Left lung (tissue), 14 donors: ENCODE measurements at places on chromosomes 16 and 17.

- peak; percentile 65 for DNase-seq
- no peaks in the 10 kb centered on the region for H3K27me3 ChIP-seq
- H3K36me3 ChIP-seq = no peaks in the 10 kb centered on the region
- H3K27ac ChIP-seq = peak overlapping the region; percentile 94
Measured at GRCh38 chr17:28744104-28744971, 527 bp downstream of the TRAF4 start.

- H3K4me3 ChIP-seq = no peak overlapping the region
- no peaks in the 10 kb centered on the region for H3K27me3 ChIP-seq
- no peak overlapping the region for H3K27ac ChIP-seq
- H3K4me1 ChIP-seq = no peaks in the 10 kb centered on the region
Measured at GRCh38 chr17:48973806-48974205, 5.4 kb upstream of the GIP start.

DNA sequence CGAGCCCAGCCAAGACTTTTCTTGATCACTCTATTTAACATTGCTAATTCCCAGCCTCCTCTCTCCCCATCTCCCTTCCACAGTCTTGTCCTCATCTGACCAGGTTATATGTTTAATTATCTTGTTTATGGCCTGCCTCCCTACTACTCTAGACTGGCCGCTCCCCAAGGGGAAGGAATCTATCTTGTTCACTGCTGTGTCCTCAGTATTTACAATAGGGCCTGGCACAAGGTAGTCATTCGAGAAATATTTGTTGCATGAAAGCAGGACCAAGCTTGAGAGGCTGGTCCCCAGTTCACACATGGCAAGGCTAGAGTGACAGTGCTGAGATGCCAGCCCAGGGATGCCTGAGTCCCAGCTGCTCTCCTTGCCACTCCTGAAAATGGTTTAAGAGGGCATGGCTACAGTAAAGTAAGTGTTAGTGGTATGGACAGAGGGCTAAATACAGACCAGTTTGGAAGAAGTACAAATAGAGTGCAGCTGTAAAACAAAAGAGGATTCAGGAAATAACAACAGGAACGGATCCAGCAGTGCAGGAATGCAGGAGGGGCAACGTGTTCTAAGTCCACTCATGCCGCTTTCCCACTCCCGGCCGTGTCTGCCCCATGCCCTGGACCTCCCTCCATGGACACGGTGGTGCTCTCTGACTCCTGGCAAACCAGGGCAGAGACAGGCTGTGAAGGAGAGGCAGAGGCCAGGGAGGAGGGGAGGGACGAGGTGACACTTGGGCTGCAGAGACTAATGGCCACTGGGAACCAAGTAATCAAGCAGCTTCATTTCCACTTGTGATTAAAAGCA, 65.6 kb downstream of the TOM1L2 start:
- no peaks in the 10 kb centered on the region for H3K27me3 ChIP-seq
- H3K4me1 ChIP-seq = peaks cover 6% of the 10 kb centered on the region
- no peaks in the 10 kb centered on the region for H3K36me3 ChIP-seq
- DNase-seq = no peak
- no peak overlapping the region for H3K4me3 ChIP-seq

DNA sequence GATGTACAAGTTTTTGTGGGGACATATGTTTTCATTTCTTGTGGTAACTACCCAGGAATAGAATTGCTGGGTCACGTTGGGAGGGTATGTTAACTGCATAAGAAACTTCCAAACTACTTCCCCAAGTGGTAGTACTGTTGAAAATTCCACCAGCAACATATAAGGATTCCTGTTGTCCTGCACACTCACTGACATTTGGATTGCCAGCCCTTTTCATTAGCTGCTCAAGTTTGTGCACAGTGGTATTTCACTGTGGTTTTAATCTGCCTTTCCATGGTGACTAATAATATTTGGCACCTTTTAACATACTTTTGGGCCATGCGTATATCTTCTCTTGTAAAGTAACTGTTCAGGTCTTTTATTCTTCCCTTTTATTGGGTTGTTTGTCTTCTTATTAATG, 103.3 kb downstream of the GNAO1 start:
- DNase-seq = no peak
- H3K27me3 ChIP-seq = no peaks in the 10 kb centered on the region
- no peak overlapping the region for H3K4me3 ChIP-seq
- no peaks in the 10 kb centered on the region for H3K4me1 ChIP-seq

GRCh38 chr16:57735755-57736418, at the start of gene KATNB1:
Gene KATNB1 (plus strand): TSS chr16:57735770. CDS start chr16:57737244, 1,474 bp downstream.
- H3K27ac ChIP-seq = peak within 1 kb of the TSS; percentile 90
- no peak for DNase-seq
- H3K27me3 ChIP-seq = no peaks in the 10 kb centered on the region
- H3K4me3 ChIP-seq = peak within 1 kb of the TSS; percentile 59

- H3K4me3 ChIP-seq = no peak overlapping the region
- DNase-seq = no peak
- H3K27ac ChIP-seq = no peak overlapping the region
Measured at GRCh38 chr17:20262226-20263114, 204.9 kb downstream of the LGALS9B start.

DNA sequence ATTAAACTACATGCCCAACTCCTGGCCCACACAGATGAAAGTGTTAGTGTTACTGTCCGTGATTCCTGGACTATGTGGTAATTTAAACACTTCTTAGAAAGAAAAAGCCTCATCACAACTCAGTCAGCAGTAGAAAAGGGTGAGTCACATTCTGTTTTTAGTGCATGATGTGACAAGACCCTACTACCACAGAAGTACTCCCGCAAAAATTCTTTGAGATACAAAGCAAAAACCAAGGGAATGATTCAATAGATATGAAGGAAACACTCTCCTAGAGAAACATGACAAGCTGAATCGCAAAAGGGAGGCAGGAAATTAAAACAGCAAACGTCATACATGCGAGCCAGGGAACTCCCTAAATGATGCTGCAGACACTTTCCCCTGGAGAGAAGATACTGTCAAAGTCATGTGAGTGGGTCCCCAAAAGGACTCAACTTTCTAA, 14.4 kb downstream of the SNN start:
- no peak overlapping the region for H3K4me3 ChIP-seq
- DNase-seq = no peak
- H3K36me3 ChIP-seq = peaks cover 97% of the 10 kb centered on the region

- H3K4me3 ChIP-seq = no peak overlapping the region
- no peak overlapping the region for H3K27ac ChIP-seq
- H3K27me3 ChIP-seq = no peaks in the 10 kb centered on the region
Measured at GRCh38 chr17:40092581-40092980, 7.8 kb downstream of the NR1D1 start.
